ENCODE measurements at places on chromosomes 2 and 18.

GRCh38 chr2:32136097-32136496 lies 29.6 kb upstream of the SLC30A6 start:
- DNase-seq = no peak

- peak; percentile 15 for DNase-seq
Measured at GRCh38 chr2:70081221-70081620, 6.1 kb upstream of the PCBP1 start.

DNA sequence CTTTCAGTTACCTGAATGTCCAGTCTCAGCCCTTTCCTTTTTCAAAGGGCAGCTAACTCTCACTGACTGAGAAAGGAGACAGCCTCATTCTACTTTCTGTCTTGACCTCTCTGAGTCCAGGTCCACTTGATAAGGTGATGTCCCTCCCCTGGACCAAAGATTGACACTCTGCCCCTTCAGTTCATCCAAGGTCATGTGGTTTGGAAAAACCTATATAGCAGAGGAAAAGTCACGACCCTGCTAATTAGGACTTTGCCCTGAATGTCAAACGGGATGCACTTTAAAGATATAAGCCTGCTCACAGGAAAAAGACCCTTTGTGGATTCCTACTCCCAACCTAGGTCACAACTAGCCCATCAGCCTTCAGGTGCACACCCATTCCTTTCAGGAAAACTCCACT lies 208.3 kb downstream of the AGPS start:
- DNase-seq = no peak

- DNase-seq = no peak
Measured at GRCh38 chr2:66803726-66804125, 368.8 kb downstream of the MEIS1 start.

GRCh38 chr18:73962256-73962655 lies 185.4 kb downstream of the FBXO15 start:
- DNase-seq = no peak

DNA sequence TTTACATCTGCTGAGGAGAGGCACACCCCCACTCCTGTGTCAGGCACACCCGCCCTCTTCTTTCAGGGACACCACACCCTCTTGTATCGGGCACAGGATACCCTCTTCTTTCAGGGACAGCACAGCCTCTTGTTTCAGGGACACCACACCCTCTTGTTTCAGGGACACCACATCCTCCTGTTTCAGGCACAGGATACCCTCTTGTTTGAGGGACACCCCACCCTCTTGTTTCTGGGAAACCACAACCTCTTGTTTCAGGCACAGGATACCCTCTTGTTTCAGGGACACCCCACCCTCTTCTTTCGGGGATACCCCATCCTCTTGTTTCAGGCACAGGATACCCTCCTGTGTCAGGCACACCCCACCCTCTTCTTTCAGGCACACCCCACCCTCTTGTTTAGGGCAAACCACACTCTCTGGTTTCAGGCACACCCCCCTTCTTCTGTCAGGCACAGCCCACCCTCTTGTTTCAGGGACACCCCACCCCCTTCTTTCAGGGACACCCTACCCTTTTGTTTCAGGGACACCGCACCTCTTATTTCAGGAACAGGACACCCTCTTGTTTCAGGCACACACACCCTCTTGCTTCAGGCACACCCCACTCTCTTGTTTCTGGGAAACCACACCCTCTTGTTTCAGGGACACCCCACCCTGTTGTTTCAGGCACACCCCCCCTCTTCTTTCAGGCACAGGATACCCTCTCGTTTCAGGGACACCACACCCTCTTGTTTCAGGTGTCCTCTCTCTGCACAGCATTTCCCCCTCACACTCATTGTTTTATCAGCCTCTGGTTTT lies 96.2 kb downstream of the TPO start:
- DNase-seq = peak; percentile 39

- DNase-seq = no peak
Measured at GRCh38 chr2:226079671-226080181, 680.2 kb downstream of the NYAP2 start.

GRCh38 chr18:272650-273049 lies 4.8 kb upstream of the THOC1 start:
- no peak for DNase-seq

GRCh38 chr18:58443671-58444070 lies 185.2 kb downstream of the ALPK2 start:
- no peak for DNase-seq

GRCh38 chr2:238425979-238426567 lies 654 bp upstream of the ASB1 start:
- no peak for DNase-seq

- DNase-seq = no peak
Measured at GRCh38 chr18:26438980-26439379, 109.4 kb downstream of the KCTD1 start.

DNA sequence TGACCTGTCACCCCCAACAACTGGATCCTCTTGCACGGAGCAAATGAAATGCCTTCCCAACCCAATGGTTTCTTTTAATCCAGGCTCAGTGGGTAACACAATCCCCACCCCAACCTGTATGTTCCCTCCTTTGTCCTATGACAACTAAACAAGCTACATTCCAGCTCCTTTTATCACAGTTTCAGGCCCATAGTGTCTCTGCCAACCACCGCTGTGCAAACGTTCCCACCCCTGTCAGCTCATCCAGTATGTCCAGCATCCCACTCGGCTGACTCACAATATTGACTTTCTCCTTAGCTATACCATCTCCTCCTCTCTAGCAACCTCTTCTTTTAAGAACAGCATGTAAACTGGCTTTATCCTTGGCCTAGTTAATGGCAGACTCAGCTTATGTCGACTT lies 117.9 kb upstream of the PPP1CB start:
- DNase-seq = no peak

DNA sequence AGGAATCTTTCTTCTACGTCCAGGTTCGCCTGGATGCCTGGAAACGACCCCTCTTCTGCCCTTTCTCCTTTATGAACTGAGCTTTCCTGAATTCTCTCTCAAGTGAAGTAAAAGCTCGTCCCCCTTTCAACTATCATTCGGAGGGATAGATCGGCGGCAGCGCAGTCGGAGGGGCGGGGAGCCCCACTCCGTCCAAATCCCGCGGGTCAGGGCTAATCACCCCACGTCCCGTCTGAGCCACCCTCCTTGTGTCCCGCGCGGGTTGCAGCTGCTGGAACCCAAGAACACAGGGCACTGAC lies 367 bp downstream of the FBXO48 start:
- DNase-seq = no peak

GRCh38 chr18:28407681-28408080 lies 230.8 kb upstream of the CDH2 start:
- DNase-seq = no peak

DNA sequence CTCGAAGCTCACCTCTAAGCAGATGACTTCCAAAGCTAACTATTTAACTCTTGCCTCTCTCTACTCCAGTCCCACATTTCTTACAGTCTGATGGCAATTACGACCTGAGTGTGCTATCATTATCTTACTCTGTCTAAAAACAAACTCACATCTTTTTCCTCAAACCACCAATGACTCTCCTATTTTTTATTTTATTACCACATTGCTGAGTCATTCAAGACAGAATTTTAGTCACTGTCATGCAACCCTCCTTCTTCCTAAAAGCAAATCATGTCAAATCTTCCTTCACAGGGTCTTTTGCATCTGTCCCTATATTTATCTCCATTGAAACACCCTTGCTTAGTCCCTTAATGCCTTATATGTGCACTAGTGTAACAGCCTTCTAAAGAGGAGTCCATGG lies 34.6 kb upstream of the C2orf15 start:
- no peak for DNase-seq

DNA sequence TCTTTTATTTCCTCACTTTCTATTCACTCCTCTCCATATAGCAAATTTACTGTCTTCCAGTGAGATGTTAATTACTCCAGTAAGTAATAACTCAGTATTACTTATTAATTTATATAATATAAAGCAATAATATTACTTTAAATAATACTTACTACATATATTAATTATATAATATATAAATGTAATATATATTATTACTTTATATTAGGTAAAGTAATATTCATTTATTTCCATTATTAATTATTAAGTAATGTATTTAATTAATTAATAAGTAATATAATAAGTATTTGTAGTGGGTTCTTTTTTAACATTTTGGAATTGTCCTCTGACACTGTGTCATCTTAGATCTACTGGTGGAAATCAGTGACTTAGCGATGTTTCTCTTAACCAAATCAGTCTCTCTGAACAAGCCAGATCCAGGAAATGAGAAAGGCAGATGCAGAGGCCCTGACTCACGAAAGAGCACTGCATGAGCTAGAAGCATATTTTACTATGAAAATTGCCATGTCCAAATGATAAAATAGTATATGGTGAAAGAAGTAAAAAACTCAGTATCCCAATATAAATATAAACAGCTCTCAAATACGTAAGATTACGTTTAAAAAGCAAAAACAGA lies 115.9 kb downstream of the DSEL start:
- DNase-seq = no peak

GRCh38 chr2:138293549-138293948 lies 208.0 kb upstream of the SPOPL start:
- no peak for DNase-seq

GRCh38 chr18:49177812-49178211 lies 227.0 kb upstream of the SMAD7 start:
- DNase-seq = no peak

- no peak for DNase-seq
Measured at GRCh38 chr2:188884517-188884916, 89.7 kb upstream of the COL3A1 start.

- no peak for DNase-seq
Measured at GRCh38 chr2:220191737-220192136, 564.3 kb downstream of the SLC4A3 start.

DNA sequence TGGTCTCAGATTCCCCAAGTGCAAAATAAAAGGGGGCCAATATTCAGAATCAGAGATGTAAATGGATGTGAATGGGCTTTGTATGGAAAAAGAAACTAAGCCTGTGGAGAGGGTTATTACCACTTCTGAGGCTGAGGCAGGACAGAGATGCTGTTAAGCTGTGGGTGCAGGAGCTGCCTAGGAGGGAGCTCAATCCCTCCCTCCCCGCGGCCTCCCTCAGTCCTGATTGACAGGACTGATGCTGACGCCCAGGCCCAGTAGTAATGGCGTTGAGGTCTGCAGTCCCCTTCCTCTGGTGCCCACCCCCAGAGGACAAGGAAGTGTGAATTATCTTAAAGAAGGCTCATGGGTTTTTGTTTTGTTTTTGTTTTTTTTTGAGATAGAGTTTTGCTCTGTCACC lies 40.4 kb downstream of the PSD4 start:
- DNase-seq = no peak

DNA sequence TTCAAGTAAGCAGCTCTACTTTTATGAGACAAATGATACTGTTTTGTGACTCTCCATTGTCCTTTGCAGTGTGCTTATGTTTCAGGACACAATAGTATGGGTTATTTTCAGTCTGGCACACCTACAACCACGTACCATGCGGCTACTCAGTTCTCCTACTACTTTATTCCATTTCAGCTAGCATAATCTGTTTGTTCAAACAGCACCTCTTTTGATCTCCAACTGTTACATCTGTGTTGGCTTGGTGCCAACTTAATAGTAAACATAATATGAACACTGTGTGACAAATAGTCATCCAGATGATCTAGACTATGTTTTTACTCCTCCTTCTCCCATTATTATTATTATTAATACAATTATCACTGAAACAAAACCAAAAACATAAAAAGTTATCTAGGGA lies 40.5 kb downstream of the MYO3B start:
- no peak for DNase-seq

DNA sequence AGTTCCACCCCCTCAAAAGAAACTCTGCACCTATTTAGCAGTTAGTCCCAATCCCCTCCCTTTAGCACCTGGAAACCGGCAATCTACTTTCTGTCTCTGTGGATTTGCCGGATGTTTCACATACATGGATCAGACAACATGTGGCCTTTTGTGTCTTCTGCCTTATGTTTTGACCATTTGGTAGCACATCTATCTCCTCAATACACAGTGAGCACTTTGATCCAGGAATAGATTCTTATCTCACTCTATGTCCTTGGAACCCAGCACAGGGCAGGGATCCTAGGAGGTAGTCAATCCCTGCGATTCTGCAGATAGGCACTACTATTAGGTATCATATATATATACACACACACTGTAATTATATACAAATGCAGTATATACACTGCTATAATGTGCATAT lies 3.8 kb upstream of the OTOF start:
- no peak for DNase-seq

DNA sequence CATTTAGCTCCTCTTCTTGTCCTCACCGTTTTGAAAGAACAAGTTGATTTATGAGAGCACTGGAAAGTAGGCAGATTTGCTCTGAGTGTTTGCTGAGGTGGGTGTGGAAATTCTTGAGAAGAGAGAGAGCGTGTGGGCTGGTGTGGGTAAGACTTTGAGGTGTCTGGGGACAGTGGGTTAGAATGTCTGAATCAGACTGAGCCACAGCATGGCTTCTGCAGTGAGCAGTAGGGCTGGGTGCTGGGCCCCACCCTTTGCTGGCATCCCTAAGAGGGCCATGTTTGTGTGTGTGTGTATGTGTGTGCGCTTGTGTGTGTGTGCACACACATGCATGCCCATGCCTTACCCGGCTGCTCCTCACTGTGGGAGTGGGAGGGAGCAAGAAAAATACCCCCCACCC lies 63.7 kb downstream of the COPS8 start:
- no peak for DNase-seq

DNA sequence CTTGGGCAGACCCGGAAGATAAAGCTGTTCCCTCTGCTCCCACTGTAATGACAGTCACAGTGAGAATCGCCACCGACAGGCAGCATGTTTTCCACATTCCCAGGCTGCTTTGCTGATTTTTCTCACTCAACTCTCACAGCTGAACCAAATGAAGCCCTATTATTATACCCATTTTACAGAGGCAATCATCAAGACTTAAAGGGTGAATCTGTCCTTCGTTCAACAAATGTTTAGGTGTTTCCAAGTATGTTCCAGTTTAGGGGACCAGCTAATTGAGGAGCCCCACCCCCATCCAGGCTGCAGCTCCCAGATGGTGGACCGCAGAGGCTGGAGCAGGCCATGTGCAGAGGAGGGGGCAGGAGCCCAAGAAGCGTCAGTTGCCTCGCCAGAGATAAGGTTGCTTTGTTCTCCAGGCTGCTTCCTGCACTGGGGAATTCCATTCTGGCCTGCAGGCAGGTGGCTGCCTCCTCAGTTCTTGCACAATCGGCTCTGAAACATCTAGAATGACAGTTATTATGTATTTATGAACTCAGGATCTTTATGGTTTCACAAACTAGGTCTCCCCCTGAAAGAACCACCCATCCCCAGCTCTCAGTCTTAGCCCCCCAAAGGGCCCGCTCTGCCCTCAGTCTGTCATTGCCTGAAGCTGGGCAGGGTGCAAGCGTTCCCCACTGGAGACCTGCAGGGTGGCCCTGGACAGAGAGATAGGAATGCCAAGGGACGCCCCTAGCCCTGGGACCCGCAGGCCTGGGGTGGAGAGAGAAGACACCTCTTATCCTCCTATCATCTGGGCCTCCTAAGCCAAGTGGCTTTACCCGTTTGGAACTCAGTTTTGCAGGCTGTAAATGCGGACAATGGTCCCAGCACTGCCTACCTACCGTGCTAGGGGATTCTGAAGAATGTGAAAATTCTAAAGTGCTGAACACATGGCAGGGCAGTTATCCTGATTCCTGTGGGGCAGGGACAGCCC lies 49.1 kb upstream of the MYCN start:
- DNase-seq = no peak

- DNase-seq = no peak
Measured at GRCh38 chr2:20796374-20796791, 26.5 kb downstream of the LDAH start.

- no peak for DNase-seq
Measured at GRCh38 chr2:197894751-197895274, 90.4 kb downstream of the PLCL1 start.

GRCh38 chr18:76970770-76971559 lies 148.6 kb downstream of the ZNF236 start:
- DNase-seq = no peak
